Stomach (tissue), 19 donors: ENCODE measurements at places on chromosomes 4 and X. TPM values are rescaled to one million over a fixed set of nuclear protein-coding genes. Genes with fewer than 3 reads are reported as not detected.
A peak's percentile ranks its signal among the peaks of the same experiment; 100 is the strongest.

The CCSER1 gene
- total RNA-seq: 28.1 TPM

- peak; percentile 55 for DNase-seq
Measured at GRCh38 chr4:3122081-3122563, 47.6 kb downstream of the HTT start.

The COL25A1 gene
- total RNA-seq: not detected

The SLC25A4 gene
- 78.1 TPM for total RNA-seq
